ENCODE measurements at places on chromosomes 12 and 14. TPM values are rescaled to one million over a fixed set of nuclear protein-coding genes. Genes with fewer than 3 reads are reported as not detected.

JAG2 gene
- total RNA-seq: 3.3 TPM

GPX2 gene
- not detected for total RNA-seq

NTN4 gene
- 45.1 TPM for total RNA-seq

- DNase-seq: no peak
Measured at GRCh38 chr12:91261820-91262676, 79.4 kb upstream of the DCN start.

GRCh38 chr12:2643576-2644135 is 151.1 kb upstream of the FKBP4 start:
- no peak for DNase-seq
